ENCODE measurements at places on chromosomes 16 and 17. TPM values are rescaled to one million over a fixed set of nuclear protein-coding genes. Genes with fewer than 3 reads are reported as not detected.

DNA sequence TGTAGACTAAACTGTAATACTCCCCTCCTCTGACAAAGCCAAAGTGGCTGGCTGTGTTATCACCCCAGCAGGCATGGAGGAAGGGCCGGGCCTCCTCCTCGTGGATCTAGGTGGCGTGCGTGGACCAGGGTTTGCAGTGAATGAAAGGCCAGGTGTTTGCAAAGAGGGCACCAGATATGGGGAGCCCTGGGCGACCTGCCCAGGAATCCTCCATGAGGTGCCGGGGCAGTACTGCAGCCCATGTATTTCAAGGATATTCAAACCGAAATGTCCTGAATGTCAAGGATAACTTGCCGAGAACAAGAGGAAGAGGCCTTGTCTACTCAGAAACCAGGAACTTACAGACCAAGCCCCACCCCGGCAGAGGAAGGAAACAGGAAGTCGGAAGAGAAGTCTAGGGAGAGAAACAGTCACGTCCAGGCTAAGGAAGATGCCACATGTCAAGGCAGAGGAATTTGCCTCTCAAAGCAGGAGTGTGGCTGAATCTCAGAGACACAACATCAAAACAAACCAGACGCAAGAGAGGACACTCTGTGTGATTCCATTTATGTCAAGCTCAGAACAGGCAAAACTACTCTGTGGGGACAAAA is 13.7 kb upstream of the OSGIN1 start:
- H3K4me3 ChIP-seq = no peak overlapping the region
- H3K36me3 ChIP-seq = no peaks in the 10 kb centered on the region
- DNase-seq = no peak
- H3K27me3 ChIP-seq = no peaks in the 10 kb centered on the region
- H3K4me1 ChIP-seq = peaks cover 6% of the 10 kb centered on the region

- DNase-seq = no peak
- H3K4me1 ChIP-seq = no peaks in the 10 kb centered on the region
- H3K36me3 ChIP-seq = peaks cover 2% of the 10 kb centered on the region
These were observed 327.9 kb downstream of the SLC39A11 start for GRCh38 chr17:72764632-72765041.

The DPEP3 gene
- total RNA-seq = 0.19 TPM

DNA sequence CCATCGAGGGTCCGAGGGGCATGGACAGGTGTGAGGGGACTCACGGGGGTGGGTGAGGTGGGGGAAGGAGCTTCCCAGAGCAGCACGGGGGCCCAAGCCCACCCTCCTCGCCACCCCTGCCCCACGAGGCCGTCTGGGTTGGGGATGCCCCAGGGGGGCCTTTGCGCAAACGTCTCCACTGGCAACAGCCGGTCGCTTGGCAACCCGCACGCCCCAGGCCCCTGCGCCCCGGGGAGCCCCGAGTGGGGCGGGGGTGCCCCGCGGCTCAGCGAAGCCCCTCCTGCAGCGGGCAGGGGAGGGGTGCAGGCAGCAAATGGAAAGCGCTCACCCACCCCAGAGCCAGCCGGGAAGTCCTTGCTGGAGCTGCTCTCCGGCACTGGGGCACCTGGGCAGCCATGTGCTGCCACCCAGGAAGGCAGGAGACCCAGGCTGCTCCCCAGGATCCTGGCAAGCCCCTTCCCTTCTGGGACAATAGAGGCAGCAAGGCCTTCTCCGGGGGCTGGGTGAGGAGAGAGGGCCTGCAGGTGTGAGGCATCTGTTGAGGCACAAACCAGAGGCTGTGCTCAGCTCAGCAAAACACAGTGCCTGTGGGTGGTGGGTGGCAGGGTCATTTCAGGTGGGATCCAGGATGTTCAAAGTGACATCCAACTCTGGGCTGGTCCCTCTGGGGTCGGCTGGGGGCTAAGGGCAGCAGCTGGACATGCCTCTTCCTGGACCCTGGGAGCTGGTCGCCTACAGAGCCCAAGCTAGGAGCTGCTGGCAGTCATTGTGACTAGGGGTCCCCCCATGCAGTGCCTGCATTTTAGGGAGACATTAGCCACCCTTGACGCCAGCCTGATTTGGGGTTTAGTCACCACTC is 80.9 kb upstream of the CBX4 start:
- DNase-seq = no peak
- no peak overlapping the region for H3K4me3 ChIP-seq
- no peaks in the 10 kb centered on the region for H3K4me1 ChIP-seq
- H3K36me3 ChIP-seq = no peaks in the 10 kb centered on the region
- H3K27me3 ChIP-seq = peaks cover 4% of the 10 kb centered on the region

DNA sequence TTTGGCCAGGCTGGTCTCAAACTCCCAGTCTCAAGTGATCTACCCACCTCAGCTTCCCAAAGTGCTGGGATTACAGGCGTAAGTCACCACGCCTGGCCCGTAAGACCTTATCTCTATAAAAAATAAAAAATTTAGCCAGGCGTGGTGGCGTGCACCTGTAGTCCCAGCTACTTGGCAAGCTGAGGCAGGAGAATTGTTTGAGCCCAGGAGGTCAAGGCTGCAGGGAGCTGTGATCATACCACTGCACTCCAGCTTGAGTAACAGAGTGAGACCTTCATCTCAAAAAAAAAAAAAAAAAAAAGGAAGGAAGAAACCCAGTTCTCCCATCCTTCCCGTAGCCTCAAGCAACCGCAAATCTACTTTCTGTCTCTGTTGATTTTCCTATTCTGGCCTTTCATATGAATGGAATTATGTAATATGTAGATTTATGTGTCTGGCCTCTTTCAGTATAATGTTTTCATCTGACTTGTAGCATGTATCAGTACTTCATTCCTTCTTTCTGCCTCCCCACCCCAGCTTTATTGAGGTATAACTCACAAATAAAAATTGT is 11.2 kb downstream of the CASC3 start:
- H3K36me3 ChIP-seq = peaks cover 52% of the 10 kb centered on the region
- DNase-seq = no peak
- no peaks in the 10 kb centered on the region for H3K27me3 ChIP-seq
- H3K4me3 ChIP-seq = no peak overlapping the region

DNA sequence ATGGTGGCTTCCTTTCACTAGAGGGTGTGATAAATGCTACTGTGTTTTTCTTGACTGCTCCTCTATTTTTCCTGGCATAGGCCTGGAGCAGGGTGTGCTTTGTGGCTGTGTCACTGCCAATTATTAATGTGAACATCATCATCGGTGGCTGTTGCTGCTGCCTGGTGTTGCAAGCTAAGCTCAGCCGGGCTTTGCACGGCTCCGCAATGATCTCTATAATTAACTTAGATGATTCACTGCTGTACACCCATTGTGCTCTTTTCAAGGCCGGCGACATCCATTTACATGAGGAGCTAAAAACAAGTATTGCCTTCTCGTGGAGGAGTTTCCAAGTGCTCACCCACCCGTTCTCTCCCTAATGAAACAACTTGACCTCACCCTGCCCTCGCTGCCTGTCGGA is 160.1 kb upstream of the IRX3 start:
- H3K27ac ChIP-seq = no peak overlapping the region
- H3K4me1 ChIP-seq = no peaks in the 10 kb centered on the region
- no peaks in the 10 kb centered on the region for H3K36me3 ChIP-seq

DNA sequence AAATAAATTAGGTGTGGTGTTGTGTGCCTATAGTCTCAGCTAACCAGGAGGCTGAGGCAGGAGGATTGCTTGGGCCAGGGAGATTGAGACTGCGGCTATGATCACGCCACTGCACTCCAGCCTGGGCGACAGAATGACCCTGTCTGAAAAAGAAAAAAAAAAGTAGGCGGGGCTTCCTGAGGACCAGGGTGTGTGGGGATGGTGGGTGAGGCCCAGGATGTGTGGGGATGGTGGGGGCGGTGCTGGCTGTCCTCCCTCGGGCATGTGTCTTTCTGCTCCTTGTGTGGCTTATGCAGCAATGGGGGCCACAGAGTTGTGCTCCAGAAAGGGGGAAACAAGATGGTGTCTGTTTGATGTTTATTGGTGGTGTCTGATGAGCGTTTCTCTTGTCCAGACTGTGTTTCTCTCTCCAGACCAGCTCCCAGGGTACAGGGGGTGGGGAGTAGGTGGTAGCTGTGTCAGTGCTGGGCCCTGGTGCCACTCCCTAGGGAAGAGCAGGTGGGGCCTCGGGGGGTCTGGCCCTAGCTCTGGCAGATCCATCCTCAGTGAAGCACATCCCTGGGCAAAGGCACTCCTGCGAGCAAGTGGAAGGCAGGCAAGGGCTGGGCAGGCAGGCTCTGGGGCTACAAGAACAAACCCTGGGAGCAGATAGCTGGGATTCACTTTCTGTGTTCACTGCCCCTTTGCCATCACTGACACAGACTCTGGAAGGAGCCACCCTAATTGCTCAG is 2.3 kb downstream of the LCAT start:
- H3K27me3 ChIP-seq = no peaks in the 10 kb centered on the region
- H3K36me3 ChIP-seq = peaks cover 11% of the 10 kb centered on the region
- H3K4me3 ChIP-seq = no peak overlapping the region
- H3K27ac ChIP-seq = peak overlapping the region; percentile 59
- DNase-seq = no peak

GRCh38 chr17:50728881-50729765 is 9.7 kb downstream of the LUC7L3 start:
- H3K27me3 ChIP-seq = no peaks in the 10 kb centered on the region
- peak overlapping the region; percentile 76 for H3K27ac ChIP-seq
- peaks cover 8% of the 10 kb centered on the region for H3K36me3 ChIP-seq
- H3K4me3 ChIP-seq = no peak overlapping the region
- peaks cover 54% of the 10 kb centered on the region for H3K4me1 ChIP-seq

- peak; percentile 75 for DNase-seq
- peak overlapping the region; percentile 86 for H3K27ac ChIP-seq
- H3K4me1 ChIP-seq = peaks cover 65% of the 10 kb centered on the region
- no peak overlapping the region for H3K4me3 ChIP-seq
- H3K36me3 ChIP-seq = no peaks in the 10 kb centered on the region
These were observed 10.4 kb downstream of the NHERF1 start for GRCh38 chr17:74758848-74759168.

DNA sequence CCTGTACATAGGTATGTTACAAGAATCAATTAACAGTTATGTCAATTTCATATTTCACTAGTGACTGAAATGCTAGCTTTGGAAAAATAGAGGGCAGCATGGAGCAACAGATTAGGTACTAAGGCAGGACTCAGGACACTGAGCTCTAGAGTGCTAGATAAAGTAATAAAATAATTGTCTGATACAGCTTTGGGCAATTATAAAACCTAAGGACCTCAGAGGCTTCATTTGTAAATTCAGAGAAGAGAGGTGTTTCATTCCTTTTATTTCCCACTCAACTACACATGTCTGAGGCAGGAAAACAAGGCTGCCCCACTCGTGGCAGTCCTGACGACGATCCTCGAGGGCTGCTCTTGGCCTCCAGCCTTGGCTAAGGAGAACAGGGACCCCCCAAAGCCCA is 81.5 kb downstream of the CA4 start:
- peaks cover 6% of the 10 kb centered on the region for H3K4me1 ChIP-seq
- DNase-seq = no peak
- no peak overlapping the region for H3K27ac ChIP-seq
- peaks cover 8% of the 10 kb centered on the region for H3K36me3 ChIP-seq

The SCGB1C2 gene
- total RNA-seq = not detected

Measured in activated naive CD4-positive, alpha-beta T cell treated with anti-CD3 and anti-CD28 coated beads for 36 hours (primary cell).